ENCODE measurements at places on chromosomes 7 and 10.

GRCh38 chr7:71354716-71355115 lies 222.8 kb downstream of the GALNT17 start:
- DNase-seq = no peak

GRCh38 chr10:61301575-61301974 lies 151.6 kb downstream of the TMEM26 start:
- no peak for DNase-seq

DNA sequence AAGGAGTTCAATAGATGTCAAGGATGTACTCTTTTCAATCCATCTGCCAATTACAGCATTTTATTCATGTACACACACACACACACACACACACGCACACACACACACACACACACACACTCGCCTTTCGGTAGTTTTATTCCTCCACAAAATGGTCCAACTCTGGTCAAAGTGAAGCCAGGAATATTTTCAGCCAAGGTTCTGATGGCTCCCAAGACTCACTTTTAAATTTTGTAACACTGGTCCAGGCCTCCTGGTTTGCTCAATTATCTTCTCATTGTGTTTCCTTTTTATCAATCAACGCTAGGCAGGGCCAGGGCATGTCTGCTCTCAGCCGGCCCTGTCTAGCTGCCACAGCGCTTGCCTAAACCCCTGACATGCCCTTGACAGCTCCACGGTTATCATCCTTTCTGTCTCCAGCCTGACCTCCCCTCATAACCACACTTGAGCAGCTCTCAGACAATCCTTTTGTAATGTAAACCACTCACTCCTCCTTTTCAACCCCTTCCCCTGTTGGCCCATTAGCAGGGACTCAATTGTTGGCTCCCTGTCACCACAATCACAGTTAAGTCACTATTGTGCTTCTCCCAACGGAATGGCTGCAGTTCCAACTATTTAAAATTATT lies 115.1 kb downstream of the ICA1 start:
- DNase-seq = no peak

- no peak for DNase-seq
Measured at GRCh38 chr7:156731651-156732050, 91.1 kb downstream of the RNF32 start.

DNA sequence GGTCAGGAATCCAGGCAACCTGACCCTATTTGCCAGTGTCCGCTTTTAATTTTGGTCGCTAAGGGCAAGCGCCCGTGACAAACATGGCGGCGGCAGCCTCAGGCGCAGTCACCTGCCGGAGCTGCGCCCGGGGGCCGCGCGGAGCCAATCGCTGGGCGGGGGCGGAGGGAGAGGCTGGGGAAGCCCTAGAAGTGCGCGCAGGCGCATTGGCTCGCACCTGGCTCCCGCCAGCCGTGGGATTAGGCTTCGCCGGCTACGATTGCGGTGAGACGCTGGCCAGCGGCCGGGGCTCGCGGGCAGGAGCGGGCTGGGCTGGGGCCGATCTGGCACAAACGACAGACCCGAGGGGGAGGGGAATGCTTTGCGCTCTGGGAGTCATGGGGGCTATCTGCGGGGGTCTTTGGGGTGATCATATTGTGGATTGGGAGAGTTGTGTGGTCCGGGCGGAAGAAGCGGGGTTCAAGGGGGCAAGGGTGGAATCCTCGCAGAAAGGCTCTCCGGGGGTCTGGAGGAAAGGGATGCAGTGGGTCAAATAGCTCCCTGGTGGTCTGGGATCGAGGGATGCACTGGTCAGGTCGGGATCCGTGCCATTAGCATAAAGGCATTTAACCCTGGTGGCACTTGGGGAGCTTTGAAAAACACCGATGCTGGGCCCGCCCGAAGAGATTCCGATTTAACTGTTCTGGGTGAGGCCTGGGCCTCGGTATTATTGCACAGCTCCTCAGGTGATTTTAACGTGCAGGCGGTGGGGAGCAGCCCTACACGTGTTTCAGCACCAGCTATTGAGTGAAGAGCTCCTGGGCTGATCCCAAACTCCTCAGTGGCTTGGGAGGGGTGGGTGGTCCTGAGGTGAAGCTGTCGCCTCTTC lies 10.1 kb upstream of the C10orf95 start:
- peak; percentile 82 for DNase-seq

DNA sequence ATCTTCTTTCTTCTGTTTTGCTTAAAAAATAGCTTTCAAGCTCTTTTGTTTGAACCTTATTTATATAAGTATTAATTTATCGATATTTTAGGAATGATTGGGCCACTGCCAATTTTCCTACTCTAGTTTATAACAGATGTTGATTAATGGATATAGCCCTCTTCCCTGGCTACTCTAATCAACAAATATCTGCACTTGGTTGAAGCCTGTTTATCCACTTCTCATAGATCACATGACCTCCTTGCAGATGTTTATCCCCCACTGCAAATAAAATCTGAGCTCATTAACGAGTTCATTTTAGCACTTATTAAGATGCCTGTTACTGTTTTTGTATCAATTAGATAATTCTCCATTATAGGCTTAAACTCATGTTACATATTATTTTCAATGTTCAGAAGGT lies 715.3 kb downstream of the CNTNAP2 start:
- no peak for DNase-seq

DNA sequence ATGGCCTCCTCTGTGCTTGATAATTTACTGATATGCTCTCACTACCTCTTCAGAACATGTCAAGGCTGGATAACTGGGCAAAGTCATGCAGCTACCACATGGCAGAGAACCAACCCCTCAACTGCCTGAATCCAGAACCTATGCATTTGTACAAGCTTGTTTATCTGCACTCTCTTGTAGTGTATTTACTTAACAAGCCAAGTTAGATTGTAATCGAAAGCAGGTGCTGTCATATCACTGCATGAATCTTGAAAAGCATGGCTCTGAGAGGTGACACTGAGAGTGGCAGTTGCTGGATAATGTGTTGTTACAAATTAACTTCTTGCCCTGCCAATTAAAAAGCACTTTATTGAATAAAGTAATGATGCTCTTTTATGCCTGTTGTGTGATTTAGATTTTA lies 588.6 kb downstream of the NRG3 start:
- no peak for DNase-seq

DNA sequence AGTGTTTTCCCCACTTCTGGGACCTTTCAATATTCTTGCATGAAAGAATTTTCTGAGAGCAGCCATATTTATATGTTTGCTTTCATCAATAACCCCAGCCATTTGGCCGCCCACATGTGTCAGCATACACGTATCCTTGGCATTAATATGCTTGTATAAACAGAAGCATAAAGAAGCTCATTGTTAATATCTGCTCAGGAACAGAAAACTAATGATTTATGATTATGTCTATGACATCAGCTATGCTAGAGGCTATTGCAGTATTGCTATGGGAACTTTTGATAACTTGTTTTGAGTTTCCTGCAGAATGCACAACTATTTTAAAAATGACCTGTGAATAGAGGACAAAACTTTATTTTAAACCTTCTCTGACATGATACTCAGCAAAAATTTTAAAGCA lies 300.9 kb upstream of the MTPN start:
- no peak for DNase-seq

GRCh38 chr10:70672165-70673042 lies at the start of gene ADAMTS14:
Gene ADAMTS14 (plus strand): TSS chr10:70672506. CDS start chr10:70672803, 297 bp downstream.
- DNase-seq = no peak

DNA sequence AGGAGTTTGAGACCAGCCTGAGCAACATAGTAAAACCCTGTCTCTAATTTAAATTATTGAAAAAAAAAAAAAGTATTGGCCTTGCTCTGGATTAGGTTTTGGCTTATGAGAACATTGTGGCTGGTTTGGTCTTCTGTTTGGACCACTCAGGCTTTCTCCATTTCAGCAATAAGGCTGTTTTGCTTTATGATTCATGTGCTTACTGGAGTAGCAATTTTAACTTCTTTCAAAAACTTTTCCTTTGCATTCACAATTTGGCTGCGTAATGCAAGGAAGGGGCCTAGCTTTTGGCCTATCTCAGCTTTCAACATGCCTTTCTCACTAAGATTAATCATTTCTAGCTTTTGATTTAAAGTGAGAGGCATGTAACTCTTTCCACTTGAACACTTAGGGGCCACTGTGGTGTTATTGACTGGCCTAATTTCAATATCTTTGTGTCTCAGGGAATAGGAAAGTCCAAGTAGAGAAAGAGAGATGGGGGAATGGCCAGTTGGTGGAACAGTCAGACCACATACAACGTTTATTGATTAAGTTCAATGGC lies 38.0 kb upstream of the SRPK2 start:
- no peak for DNase-seq

GRCh38 chr7:127207230-127207629 lies 45.5 kb downstream of the GRM8 start:
- DNase-seq = no peak

- DNase-seq = no peak
Measured at GRCh38 chr10:22316286-22317075, at the start of gene COMMD3. Gene COMMD3 (plus strand): TSS chr10:22316388. CDS start chr10:22316418, 30 bp downstream.

- DNase-seq = no peak
Measured at GRCh38 chr10:73159038-73159648, 8.7 kb downstream of the ECD start.

DNA sequence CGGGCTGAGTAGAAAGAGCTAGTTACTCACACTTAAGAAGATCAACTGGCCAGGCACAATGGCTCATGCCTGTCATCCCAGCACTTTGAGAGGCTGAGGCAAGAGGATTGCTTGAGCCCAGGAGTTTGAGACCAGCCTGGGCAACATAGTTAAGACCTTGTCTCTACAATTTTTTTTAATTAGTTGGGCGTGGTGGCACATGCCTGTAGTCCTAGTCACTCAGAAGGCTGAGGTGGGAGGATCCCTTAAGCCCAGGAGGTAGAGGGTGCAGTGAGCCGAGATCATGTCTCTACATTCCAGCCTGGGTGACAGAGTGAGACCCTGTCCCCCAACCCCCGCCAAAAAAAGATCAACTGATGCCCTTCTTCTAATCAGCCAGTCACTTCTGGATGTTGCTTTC lies 74.6 kb upstream of the ATP6V0A4 start:
- DNase-seq = no peak

GRCh38 chr10:133388236-133388972 lies 5.6 kb upstream of the MTG1 start:
- DNase-seq = no peak

All from stimulated activated CD8-positive, alpha-beta memory T cell treated with anti-CD3 and anti-CD28 coated beads, Interleukin-7, amount 100 ng/mL, for 24 hours (primary cell).